ENCODE measurements at places on chromosomes 4 and X. TPM values are rescaled to one million over a fixed set of nuclear protein-coding genes. Genes with fewer than 3 reads are reported as not detected.

Gene IDS
- total RNA-seq: 98.5 TPM

Gene NUP62CL
- not detected for total RNA-seq

DNA sequence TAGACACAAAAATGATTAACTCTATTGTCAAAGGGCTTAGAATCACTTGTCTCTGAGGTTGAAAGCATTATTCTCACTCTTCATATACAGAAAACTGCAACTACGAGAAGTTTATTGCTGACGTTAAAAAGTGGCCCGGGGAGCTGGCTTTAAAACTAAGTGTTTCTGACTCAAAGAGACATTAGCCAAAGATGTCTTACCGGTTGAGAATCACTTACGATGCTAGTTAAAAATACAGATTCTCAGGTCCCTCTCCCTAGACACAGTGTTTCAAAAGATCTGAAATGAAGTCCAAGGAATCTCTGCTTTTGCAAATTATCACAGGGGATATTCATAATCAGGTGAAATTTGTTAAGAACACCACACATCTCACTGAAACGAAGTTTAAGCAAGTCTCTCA, 1.2 kb downstream of the GNPDA2 start:
- peaks cover 3% of the 10 kb centered on the region for H3K36me3 ChIP-seq
- H3K27ac ChIP-seq: peak overlapping the region; percentile 53
- H3K4me1 ChIP-seq: peaks cover 19% of the 10 kb centered on the region

Gene SPANXA2
- total RNA-seq: not detected

DNA sequence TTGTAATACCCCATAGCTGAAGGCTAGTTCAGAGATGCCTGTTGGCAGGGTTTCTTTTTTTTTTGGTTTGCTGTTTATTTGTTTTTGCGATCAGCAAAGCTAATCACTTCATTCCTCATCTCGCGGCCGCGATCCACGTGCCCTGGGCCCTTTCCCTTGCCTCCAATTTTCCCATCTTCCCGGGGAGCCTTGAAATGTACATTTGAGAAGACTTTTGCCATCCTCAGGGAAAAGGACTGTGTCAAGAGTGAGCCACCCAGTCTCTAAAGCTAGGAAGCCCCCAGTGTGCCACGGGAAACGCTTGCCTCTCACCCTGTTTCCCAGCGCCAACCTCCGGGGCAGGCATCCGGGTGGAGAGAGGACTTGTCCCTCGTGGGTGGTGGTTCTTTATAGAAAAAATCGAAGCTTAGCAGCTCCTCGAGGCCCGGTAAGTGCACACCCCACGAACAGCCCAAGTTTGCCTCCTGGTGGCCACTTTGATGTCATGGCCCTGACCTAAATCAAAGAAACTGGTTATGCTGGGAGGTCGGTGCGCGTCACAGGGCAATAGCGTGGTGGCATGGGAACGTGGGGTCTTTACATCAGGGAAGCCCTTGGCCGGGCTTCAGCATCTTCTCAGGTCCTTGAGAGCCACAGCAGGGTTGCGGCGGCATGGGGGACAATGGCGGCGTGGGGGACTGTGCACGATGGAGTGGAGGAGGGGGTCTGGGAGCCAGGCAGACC, 42.0 kb downstream of the MAP7D3 start:
- H3K36me3 ChIP-seq: peaks cover 21% of the 10 kb centered on the region
- peaks cover 79% of the 10 kb centered on the region for H3K4me1 ChIP-seq
- no peak for DNase-seq
- no peaks in the 10 kb centered on the region for H3K27me3 ChIP-seq

GRCh38 chr4:98522062-98522461, 136.3 kb downstream of the TSPAN5 start:
- H3K27me3 ChIP-seq: no peaks in the 10 kb centered on the region
- H3K4me3 ChIP-seq: peak overlapping the region; percentile 4

DNA sequence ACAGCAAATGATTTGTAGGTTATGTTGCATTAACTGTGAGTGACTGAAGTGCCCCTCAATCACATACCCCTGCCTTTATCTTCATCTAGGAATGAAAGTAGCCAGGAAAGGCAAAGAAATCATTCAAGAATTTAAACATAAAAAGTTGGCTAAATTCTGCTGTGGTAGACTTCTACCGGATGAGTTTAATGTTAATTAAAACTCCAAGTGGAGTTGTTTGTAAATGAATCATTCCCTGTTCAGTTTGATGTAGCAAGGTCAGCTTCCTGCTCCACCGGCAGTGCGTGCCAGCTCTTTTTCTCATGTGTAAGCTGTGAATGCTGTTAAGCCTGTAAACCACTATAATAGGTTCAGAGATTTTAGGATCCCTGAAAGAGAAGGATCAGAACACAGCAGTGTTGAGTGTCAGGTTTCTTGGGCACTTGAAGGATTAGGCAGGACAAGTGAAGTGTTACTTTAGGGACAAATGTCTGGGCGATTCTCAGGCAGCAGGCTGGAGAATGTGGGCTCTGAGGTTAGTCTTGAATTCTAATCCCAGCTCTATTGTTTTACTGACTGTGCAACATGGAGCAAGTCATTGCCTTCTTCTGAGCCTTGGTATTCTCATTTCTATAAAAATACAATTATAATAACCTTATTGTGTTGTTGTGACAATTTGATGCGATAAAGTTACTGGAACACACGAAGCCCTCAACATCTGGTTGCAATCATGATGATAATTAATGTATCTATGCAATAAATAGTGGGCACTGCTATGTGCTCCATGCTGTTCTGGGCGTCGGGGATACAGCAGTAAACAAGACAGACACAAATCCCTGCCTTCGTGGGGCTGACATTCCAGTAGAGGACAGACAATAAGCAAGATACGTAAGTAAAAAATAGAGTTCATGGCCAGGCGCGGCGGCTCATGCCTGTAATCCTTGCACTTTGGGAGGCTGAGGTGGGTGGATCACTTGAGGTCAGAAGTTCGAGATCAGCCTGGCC, 112.0 kb downstream of the SHROOM3 start:
- no peak overlapping the region for H3K4me3 ChIP-seq
- no peak for DNase-seq
- peaks cover 40% of the 10 kb centered on the region for H3K4me1 ChIP-seq
- peak overlapping the region; percentile 55 for H3K27ac ChIP-seq

Gene C1GALT1C1
- total RNA-seq: 16.2 TPM
